ENCODE measurements at places on chromosomes 3 and 15.

DNA sequence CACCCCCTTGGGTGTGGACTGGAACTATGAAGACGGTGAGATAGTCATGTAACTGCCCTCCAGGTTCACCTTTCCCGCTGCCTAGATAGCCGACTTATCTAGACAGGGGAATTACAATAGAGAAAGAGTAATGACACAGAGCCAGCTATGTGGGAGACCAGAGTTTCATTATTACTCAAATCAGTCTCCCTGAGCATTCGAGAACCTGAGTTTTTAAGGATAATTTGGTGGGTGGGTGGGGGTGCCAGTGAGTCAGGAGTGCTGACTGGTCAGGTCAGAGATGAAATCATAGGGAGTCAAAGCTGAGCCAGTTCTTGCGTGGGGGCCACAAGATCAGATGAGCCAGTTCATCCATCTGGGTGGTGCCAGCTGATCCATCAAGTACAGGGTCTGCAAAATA is 19.7 kb upstream of the DNAJC19 start:
- no peak for DNase-seq
- H3K4me1 ChIP-seq, result no peaks in the 10 kb centered on the region
- no peak overlapping the region for H3K27ac ChIP-seq
- no peaks in the 10 kb centered on the region for H3K36me3 ChIP-seq

- H3K4me1 ChIP-seq, result peaks cover 2% of the 10 kb centered on the region
- no peaks in the 10 kb centered on the region for H3K36me3 ChIP-seq
- no peaks in the 10 kb centered on the region for H3K27me3 ChIP-seq
- DNase-seq, result no peak
- no peak overlapping the region for H3K27ac ChIP-seq
These were observed 338.5 kb downstream of the RORA start for GRCh38 chr15:60890375-60891230.

DNA sequence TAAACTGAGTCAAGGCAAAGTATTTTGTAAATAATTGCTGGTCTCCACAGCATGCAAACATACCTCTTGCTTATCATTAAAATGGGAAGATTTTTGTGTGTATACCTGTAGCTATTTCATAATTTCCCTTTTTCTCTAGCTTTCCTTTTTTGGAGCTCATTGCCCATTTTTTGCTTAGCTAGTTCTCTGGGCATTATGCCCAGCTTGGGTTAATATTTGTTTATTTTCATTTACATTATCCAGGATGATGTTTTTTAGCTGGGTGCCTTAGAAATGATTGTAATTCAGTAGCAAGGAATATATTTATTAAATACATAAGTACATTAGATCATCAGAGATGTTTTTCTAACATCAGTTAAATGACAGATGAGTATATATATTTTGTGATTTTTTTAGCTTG is 1271.7 kb upstream of the GBE1 start:
- H3K36me3 ChIP-seq, result no peaks in the 10 kb centered on the region
- no peaks in the 10 kb centered on the region for H3K27me3 ChIP-seq
- no peaks in the 10 kb centered on the region for H3K4me1 ChIP-seq
- no peak for DNase-seq
- H3K4me3 ChIP-seq, result no peak overlapping the region

DNA sequence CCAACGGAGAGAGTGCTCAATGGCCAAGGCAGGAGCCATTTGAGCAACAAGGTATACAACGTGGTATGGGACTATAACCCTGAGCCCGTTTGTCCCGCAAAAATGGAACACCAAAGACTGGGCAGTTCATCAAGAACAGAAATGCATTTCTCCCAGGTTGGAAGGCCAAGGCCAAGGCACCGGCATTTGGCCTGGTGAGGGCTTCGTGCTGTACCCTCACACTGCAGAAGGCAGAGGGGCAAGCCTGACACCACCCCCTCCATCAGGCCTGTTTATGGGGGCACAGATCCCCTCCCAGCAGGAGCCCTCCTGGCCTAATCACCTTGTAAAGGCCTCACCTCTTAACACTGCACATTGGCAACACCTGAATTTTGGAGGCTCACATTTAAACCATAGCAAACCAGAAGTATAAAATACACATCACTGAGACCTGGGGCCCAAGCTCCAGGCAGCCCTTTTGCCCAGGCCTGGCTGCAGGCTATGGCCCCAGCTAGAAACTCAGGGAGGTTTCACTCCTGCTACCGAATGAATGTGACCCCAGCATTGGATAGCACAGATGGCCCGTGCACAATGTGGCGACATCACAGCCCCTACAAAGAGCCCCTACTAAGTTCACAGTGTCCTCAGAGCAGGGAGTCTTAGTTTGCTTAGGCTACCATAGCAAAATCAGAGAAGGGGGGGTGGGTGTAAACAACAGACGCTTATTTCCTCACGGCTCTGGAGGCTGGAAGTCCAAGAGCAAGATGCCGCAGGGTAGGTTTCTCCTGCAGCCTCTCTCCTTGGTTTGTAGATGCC is 47.1 kb downstream of the KLF15 start:
- DNase-seq, result no peak
- no peak overlapping the region for H3K27ac ChIP-seq
- no peaks in the 10 kb centered on the region for H3K4me1 ChIP-seq
- no peaks in the 10 kb centered on the region for H3K36me3 ChIP-seq

DNA sequence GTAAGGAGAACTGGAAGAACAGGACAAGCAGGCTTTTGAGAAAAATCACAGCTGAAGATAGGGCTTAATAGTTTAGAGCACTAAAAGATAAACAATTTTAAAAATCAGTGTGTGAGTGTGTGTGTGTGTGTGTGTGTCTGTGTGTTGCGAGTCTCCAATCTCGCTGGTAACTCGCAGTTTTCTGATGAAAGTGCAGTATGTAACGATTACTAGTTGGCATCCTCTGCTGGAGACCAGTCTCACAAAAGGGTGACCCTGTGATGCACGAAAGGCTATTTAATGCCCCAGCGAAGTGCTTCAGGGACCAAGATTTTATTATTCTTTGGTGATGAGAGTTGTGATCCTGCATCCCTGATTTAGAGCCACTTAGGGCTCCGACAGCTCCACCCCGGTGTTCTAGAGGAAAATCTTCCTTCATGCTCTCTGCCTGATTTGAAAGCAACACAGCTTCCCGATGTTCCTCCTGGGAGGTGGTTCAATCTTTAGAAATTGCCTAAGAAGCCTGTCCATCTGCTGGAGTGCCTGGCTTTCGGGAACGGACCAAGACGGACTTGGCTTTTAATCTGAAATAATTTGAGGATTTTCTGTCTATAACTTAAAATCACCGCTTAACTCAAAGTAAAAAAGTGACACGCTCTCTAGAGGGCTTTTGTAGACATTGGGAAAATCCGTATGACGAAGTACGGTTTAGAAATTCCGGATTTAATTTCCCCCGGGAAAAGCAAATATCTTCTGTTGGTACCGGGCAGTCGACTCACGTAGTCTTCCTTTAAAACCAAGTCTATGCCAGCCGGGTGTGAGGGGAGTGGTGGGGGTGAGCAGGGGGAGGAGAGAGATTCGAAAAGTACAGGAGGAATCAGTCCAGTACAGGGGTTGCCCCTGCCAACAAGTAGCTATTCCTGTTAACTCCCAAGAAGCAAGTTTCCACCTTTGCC is 1.1 kb upstream of the ALCAM start:
- H3K27ac ChIP-seq, result peak overlapping the region; percentile 18
- DNase-seq, result peak; percentile 54
- peaks cover 31% of the 10 kb centered on the region for H3K27me3 ChIP-seq
- H3K4me1 ChIP-seq, result peaks cover 26% of the 10 kb centered on the region

- no peak overlapping the region for H3K4me3 ChIP-seq
- no peaks in the 10 kb centered on the region for H3K4me1 ChIP-seq
- H3K36me3 ChIP-seq, result no peaks in the 10 kb centered on the region
- no peaks in the 10 kb centered on the region for H3K27me3 ChIP-seq
These were observed 50.8 kb upstream of the PIAS1 start for GRCh38 chr15:68003297-68003696.

- H3K4me3 ChIP-seq, result no peak overlapping the region
- H3K36me3 ChIP-seq, result peaks cover 39% of the 10 kb centered on the region
- no peaks in the 10 kb centered on the region for H3K27me3 ChIP-seq
- no peak for DNase-seq
- H3K4me1 ChIP-seq, result no peaks in the 10 kb centered on the region
These were observed 143.3 kb upstream of the SLC2A2 start for GRCh38 chr3:171169866-171170265.

GRCh38 chr3:69085833-69086722 is 1.3 kb downstream of the ARL6IP5 start:
- H3K4me3 ChIP-seq, result peak overlapping the region; percentile 90
- H3K36me3 ChIP-seq, result peaks cover 6% of the 10 kb centered on the region
- peak; percentile 92 for DNase-seq
- peak overlapping the region; percentile 88 for H3K27ac ChIP-seq
- peaks cover 40% of the 10 kb centered on the region for H3K4me1 ChIP-seq

DNA sequence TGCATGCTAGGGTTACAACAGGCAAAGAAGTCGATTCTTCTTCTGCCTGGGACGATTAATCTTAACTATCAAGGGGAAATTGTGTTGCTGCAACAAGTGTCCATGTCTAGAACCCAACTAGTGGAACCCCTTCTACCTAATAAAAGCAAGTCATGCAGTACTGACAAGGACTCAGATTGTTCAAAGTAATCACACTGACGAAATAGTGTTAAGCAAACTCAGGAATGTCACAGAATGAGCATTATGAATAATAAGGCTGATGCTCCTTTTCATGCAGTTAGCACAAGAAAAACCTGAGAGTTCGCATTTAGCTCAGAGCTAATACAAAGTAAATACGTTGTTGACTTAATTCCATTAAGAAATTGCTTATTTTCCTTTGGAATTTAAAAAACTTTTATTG is 47.5 kb upstream of the TRIM42 start:
- no peaks in the 10 kb centered on the region for H3K36me3 ChIP-seq
- H3K27me3 ChIP-seq, result no peaks in the 10 kb centered on the region

- no peaks in the 10 kb centered on the region for H3K4me1 ChIP-seq
- no peaks in the 10 kb centered on the region for H3K27me3 ChIP-seq
- H3K36me3 ChIP-seq, result peaks cover 40% of the 10 kb centered on the region
- H3K4me3 ChIP-seq, result no peak overlapping the region
These were observed 60.4 kb downstream of the UQCC5 start for GRCh38 chr3:52596658-52597265.

DNA sequence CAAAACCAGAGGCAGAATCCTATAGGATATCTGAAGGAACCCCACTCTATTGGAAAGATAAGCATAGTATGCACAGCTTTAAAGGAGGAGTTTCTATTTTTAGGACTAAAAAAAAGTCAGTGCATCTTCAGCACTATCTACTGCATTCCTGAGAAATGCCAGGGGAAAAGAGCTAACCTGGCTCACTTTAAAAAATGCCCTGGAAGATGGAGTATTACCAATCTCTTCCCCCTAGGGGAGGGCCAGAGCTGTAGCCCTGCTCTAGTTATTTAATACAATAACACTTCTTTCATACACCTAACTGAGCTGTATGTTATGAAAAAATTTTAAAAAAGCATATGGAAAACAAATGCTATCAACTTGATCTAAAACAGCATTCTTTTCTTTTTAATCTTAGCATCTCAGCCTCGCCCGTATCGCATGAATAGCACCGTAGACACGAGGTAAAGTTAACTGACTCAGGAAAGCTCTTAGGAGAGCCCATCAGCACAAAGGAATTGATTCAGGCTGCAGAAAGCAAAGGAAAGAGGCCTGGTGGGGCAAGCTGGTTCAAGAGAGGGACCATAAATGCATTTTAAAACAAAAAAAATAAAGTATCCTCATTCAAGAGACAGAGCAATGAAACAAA is 50.2 kb downstream of the TGM4 start:
- no peaks in the 10 kb centered on the region for H3K27me3 ChIP-seq
- no peak overlapping the region for H3K27ac ChIP-seq
- DNase-seq, result no peak
- H3K4me1 ChIP-seq, result no peaks in the 10 kb centered on the region
- peaks cover 53% of the 10 kb centered on the region for H3K36me3 ChIP-seq
